ENCODE measurements at places on chromosomes 12 and 14. TPM values are rescaled to one million over a fixed set of nuclear protein-coding genes. Genes with fewer than 3 reads are reported as not detected.

Gene GALNT9
- total RNA-seq: 0.13 TPM

Gene DPPA3
- not detected for total RNA-seq

Gene KRT2
- total RNA-seq: not detected

Gene METTL17
- total RNA-seq: 43.2 TPM

Gene NR1H4
- not detected for total RNA-seq

Gene RPS6KA5
- 0.96 TPM for total RNA-seq

Gene PRIM1
- 13.6 TPM for total RNA-seq

Gene KIF26A
- 1.2 TPM for total RNA-seq

Gene GPRC5A
- total RNA-seq: 35.4 TPM

Gene KCNK10
- total RNA-seq: not detected

Gene ASPG
- total RNA-seq: not detected

Gene SLC6A15
- 12.5 TPM for total RNA-seq

Gene RHOJ
- 5.3 TPM for total RNA-seq

Gene CCDC184
- 3.7 TPM for total RNA-seq

Gene DDX47
- total RNA-seq: 52.7 TPM

Gene GRIN2B
- total RNA-seq: not detected

Gene GUCY2C
- total RNA-seq: not detected

Gene REC8
- 2.2 TPM for total RNA-seq

Gene ANAPC5
- 108 TPM for total RNA-seq

Gene RFX4
- not detected for total RNA-seq

Gene DNAI7
- not detected for total RNA-seq

Gene IGF1
- total RNA-seq: 0.13 TPM

Gene KLRC2
- total RNA-seq: not detected

Gene CFAP251
- 2.3 TPM for total RNA-seq

Gene CACNA1C
- 4.3 TPM for total RNA-seq

Gene IL26
- not detected for total RNA-seq

Gene TDRD9
- not detected for total RNA-seq

Gene TAS2R9
- total RNA-seq: not detected

Gene ITPR2
- 11.4 TPM for total RNA-seq

Gene APOF
- total RNA-seq: not detected

Gene PXMP2
- total RNA-seq: 27.5 TPM

Gene BLTP3B
- total RNA-seq: 19.1 TPM

Gene MSI1
- total RNA-seq: 0.78 TPM

Gene PNMA1
- 23.0 TPM for total RNA-seq

Gene NR4A1
- total RNA-seq: 11.5 TPM

Gene KRT78
- total RNA-seq: not detected

Gene BCL11B
- total RNA-seq: 0.13 TPM

Gene TOMM20L
- total RNA-seq: not detected

Gene ART4
- not detected for total RNA-seq

Gene GNS
- 98.6 TPM for total RNA-seq

Data from epithelial cell of alveolus of lung (primary cell).